Mucosa of descending colon (tissue), 3 donors: ENCODE measurements at places on chromosomes 11 and 22. TPM values are rescaled to one million over a fixed set of nuclear protein-coding genes. Genes with fewer than 3 reads are reported as not detected.
A peak's percentile ranks its signal among the peaks of the same experiment; 100 is the strongest.

SMTNL1 gene
- total RNA-seq: not detected

DNA sequence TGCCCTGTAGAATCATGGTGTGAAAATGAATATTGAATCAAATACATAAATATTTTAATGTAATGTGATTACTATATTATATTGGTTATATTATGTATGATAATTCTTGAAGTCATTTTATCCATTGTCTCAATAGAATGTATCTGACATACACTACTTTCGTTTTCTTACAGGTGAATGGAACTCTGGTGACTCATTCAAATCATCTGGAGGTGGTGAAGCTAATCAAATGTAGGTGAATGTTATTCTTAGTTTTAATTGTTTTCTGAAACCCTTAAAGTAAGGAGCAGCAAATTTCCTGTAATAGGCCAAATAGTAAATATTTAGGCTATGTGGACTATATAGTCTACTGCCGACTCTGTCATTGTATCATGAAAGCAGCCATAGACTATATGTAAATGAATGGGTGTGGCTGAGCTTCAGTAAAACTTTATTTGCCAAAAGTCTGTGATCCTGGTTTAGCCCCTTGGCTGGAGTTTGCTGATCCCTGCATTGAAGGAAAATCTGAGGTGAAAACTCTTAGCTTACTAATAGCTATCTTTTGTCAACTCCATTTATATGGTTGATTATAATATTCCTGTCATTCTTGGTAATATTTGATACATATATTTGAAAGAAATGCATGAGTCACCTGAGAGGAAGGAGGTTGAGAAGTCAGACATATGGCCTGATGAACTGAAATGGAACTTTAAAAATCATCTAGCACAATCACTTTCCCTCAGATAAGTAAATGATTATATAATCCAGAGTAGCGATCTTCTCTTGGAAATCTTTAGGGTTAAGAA is 87.2 kb upstream of the GRIK4 start:
- DNase-seq: no peak

DCHS1 gene
- 38.8 TPM for total RNA-seq

PGM2L1 gene
- 12.0 TPM for total RNA-seq

GRCh38 chr11:129728581-129728980 is 87.1 kb upstream of the TMEM45B start:
- DNase-seq: no peak

GRCh38 chr11:46277622-46278386 is at the start of gene CREB3L1:
CREB3L1 (plus strand) TSS chr11:46277662; CDS start chr11:46278112, 450 bp downstream.
- DNase-seq: peak; percentile 84

SEPTIN3 gene
- total RNA-seq: 1.6 TPM

DNA sequence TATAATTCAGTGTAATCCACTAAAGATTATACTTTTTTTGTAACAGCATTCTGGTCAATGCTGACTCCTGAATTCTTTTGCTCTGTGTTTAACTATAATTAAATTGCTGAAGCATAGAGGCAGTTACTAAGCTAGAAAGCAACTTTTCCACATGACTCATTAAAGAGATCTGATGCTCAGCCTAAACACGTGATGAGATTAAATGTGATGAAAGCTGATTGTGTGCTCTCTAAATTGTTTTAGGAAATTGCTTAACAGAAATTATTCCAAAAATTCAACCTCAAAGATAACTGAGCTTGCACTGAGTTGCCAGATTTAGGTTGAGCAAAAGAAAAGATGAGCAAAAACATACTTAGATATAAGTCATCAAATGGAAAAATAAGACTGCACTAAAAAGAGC is 1033.6 kb downstream of the FAM181B start:
- no peak for DNase-seq

DNA sequence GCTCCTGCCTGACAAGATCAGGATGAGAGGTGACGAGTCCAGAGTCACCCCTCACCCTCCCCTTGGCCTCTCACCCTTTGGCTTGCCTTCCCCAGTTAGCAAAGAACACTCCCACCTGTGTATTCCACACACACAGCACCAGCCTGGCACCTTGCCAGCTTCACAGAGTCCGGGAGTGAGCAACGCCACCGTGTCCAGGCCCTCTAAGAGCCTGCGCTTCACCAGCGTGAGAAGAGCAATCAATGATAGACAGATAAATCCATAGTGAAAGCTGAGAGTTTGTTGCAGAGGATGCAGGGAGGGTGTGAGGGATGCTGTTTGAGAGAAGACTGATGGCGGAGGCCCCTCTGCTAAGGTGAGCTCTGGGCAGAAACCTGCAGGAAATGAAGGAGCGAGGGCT is 404.5 kb downstream of the LARGE1 start:
- no peak for DNase-seq

- peak; percentile 4 for DNase-seq
These were observed 100.3 kb upstream of the PITPNB start for GRCh38 chr22:28019360-28019759.

GRCh38 chr22:40215266-40215665 is 37.5 kb downstream of the TNRC6B start:
- no peak for DNase-seq

- DNase-seq: no peak
These were observed 20.2 kb upstream of the OR10A5 start for GRCh38 chr11:6825231-6825744.

OR51I2 gene
- not detected for total RNA-seq

UBQLNL gene
- 0.32 TPM for total RNA-seq

DNA sequence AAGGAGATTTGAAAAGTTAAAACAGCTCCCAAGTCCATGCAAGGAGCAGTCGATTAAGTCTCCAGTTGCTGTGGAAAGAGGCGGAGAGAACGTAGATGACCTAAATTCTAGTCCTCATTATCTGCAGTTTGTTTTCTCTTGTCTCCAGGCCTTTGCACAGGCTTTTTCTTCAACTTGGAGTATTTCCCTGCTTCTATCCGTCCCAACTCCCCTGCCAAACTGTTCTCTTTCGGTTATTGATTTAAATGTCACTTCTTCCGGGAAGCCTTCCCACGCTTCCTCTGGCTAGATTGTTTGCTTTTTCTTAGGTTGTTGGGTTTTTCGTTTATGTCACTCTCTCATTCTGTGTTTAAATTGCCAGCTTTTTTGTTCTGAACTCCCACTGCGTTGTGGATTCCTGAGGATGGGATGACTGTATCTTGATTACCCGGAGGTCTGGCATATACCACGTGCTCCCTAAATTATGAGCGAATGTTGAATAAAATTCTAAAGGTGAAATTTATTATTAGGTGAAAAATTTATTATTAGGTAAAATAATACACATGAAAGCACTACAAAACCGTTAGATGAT is 463 bp downstream of the TMEM126B start:
- no peak for DNase-seq

DNA sequence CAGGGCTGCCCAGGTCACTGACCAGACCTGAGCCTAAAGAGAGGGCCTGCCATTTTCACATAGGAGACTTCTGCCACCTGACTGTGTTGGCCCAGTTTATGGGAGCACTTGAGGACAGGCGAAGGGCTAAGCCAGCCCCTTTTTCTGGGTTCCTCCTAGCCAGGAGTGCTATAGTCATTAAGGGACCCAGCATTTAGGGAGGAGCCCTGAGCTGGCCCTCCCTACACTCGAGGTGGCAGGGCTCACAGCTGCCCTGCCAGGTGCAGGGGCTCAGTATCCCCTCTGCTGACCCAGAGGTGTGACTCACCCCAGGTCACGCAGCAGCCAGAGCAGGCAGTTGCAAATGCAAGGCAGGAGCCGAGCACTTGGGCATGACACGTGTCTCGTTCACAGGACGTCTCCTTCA is 86.3 kb upstream of the CRYBB3 start:
- DNase-seq: peak; percentile 75

CNTF gene
- 2.6 TPM for total RNA-seq

PATE2 gene
- not detected for total RNA-seq

DNA sequence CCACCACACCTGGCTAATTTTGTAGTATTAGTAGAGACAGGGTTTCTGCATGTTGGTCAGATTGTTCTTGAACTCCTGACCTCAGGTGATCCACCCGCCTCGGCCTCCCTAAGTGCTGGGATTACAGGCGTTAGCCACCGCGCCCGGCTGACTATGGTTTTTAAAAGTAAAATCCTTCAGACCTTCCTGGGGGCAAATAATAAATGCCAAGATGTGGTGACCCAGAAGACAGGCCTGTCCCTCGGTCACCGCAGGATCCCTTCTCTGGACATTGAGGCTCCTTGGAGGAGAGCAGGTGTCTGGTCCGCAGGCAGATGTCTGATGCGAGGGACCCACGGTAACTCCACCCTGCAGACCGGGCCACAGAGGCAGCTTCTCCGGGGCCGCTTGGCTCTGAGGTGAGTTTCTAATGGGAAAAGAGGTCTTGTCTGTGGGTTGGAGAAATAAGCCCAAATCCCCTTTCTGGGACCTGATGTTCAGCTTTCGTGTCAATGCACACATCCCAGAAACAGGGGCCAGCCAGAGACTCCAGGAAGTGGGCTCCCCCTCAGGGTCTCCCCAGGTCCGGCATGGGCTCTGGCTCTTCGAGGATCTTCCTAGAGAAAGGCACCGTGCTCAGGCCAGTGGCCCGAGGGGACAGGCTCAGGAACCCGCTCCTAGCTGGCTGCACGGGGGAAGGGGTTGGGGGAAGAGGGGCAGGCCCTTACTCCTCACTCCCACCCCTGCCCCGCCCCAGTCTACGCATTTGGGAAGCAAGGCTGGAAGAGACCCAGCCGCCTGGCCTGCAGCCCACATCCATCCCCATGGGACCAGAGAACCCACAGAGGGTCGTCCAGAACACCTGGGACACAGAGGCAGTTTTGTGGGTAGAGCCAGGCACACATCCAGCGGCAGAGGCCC is 100.6 kb downstream of the WNT7B start:
- no peak for DNase-seq

DNA sequence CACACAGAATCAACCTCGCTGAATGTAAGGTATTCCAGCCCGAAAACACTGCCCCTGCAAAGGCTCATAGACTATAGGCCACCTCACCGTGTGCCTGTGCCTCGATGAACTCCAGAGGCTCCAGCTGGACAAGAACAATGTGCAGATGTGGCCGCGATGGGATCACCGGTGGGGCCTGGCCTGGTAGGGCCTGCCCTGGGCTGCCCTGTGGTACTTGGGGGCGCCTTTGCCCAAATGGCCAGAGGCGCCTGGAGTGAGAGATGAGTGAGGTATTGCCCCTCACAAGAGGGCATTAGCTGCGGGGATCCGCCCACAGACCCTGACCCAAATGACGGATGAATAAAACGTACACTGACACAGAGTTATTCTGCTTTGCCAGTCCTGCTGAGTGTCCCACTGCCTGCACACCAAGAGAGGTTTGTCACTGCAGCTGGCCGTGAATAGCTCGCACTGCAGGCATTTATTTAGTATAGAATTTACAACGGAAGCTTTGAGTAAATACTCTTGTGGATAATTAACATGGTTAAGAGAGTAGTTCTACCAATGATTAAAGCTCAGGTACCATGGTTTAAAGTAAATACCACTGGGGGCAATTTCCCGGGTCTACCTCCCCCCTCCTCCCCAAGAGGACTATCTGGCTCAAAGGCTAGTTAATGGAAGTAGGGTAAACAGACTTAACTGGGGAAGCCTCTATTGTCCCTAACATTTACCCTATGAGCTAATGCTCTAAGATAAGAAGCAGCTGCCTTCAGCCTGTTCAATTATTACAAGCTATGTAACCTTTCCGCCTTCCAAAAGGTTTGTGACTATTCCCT is 101.1 kb upstream of the IGLL5 start:
- DNase-seq: no peak

GRCh38 chr11:86555401-86555800 is 117.0 kb downstream of the ME3 start:
- DNase-seq: no peak

PKNOX2 gene
- 1.5 TPM for total RNA-seq
